Fibroblast of villous mesenchyme (primary cell): ENCODE measurements at places on chromosomes 2 and 18. TPM values are rescaled to one million over a fixed set of nuclear protein-coding genes. Genes with fewer than 3 reads are reported as not detected.

The CYP1B1 gene
- 6.5 and 9.3 TPM in 2 replicates for total RNA-seq

The ERICH2 gene
- not detected in 2 replicates for total RNA-seq

The TMEM198 gene
- 2.6 and 2.9 TPM in 2 replicates for total RNA-seq

The DNAJC27 gene
- 5.2 TPM in 2 replicates for total RNA-seq

The TMEM247 gene
- 0.32 TPM in 1 of 2 replicates, not detected in the other for total RNA-seq

The KIF1A gene
- not detected in 2 replicates for total RNA-seq

The OTOS gene
- not detected in 2 replicates for total RNA-seq

The GYPC gene
- 161 TPM in 2 replicates for total RNA-seq

The NYAP2 gene
- total RNA-seq, result not detected in 2 replicates

The GTF2A1L gene
- 0.32 and 4.7 TPM in 2 replicates for total RNA-seq

The IL36A gene
- not detected in 2 replicates for total RNA-seq

The ARHGEF33 gene
- total RNA-seq, result 0.32 and 0.43 TPM in 2 replicates

The CNGA3 gene
- total RNA-seq, result not detected in 2 replicates

The IDH1 gene
- total RNA-seq, result 203 and 215 TPM in 2 replicates

The ANKRD29 gene
- total RNA-seq, result 0.43 and 0.97 TPM in 2 replicates

The KLHL30 gene
- 0.43 and 2.3 TPM in 2 replicates for total RNA-seq

The KLHL41 gene
- total RNA-seq, result 0.32 and 0.43 TPM in 2 replicates

The BOLL gene
- total RNA-seq, result not detected in 2 replicates

The IL36RN gene
- not detected in 2 replicates for total RNA-seq

The INPP4A gene
- 22.2 and 26.8 TPM in 2 replicates for total RNA-seq

The FIGN gene
- total RNA-seq, result 1.6 and 3.5 TPM in 2 replicates

The L3MBTL4 gene
- not detected in 2 replicates for total RNA-seq

The MERTK gene
- under 0.01 TPM in 2 replicates for total RNA-seq

The MC4R gene
- not detected in 2 replicates for total RNA-seq

The IL18R1 gene
- 0.43 and 0.64 TPM in 2 replicates for total RNA-seq

The NEU2 gene
- not detected in 2 replicates for total RNA-seq

The LYG1 gene
- total RNA-seq, result 0.32 and 0.43 TPM in 2 replicates

The REG3A gene
- not detected in 2 replicates for total RNA-seq

The KLF7 gene
- total RNA-seq, result 26.4 and 28.1 TPM in 2 replicates

The PTH2R gene
- total RNA-seq, result 0.43 and 0.64 TPM in 2 replicates

The POU3F3 gene
- total RNA-seq, result not detected in 2 replicates

The NCKAP5 gene
- 28.7 and 47.9 TPM in 2 replicates for total RNA-seq

The VWC2L gene
- total RNA-seq, result under 0.01 TPM in 1 of 2 replicates, not detected in the other
